ENCODE measurements at places on chromosomes 2 and 18.

GRCh38 chr2:186591506-186591890 lies 1.6 kb downstream of the ITGAV start:
- DNase-seq: no peak

- no peak for DNase-seq
Measured at GRCh38 chr2:105375001-105375561, 23.8 kb downstream of the FHL2 start.

DNA sequence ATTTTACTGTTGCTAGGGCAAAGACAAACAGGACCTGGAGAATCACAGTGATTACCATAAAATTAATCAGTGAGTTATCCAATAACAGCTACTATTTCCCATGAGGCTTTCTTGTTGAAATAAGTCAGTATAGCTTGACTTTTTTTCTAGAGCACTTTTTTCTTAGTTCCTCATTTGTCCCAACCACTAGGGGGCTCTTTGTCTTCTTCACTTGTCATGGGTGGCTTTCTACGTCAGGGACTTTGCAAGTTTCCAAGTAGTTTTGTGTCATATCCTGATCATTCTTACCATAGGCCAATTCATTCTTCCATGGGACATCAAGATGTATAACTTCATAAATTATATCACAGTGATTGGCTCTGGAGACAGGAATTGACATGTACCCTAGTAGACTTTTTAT lies 1019.6 kb upstream of the PIK3C3 start:
- no peak for DNase-seq

GRCh38 chr2:119756837-119757236 lies 2.9 kb upstream of the PTPN4 start:
- no peak for DNase-seq

DNA sequence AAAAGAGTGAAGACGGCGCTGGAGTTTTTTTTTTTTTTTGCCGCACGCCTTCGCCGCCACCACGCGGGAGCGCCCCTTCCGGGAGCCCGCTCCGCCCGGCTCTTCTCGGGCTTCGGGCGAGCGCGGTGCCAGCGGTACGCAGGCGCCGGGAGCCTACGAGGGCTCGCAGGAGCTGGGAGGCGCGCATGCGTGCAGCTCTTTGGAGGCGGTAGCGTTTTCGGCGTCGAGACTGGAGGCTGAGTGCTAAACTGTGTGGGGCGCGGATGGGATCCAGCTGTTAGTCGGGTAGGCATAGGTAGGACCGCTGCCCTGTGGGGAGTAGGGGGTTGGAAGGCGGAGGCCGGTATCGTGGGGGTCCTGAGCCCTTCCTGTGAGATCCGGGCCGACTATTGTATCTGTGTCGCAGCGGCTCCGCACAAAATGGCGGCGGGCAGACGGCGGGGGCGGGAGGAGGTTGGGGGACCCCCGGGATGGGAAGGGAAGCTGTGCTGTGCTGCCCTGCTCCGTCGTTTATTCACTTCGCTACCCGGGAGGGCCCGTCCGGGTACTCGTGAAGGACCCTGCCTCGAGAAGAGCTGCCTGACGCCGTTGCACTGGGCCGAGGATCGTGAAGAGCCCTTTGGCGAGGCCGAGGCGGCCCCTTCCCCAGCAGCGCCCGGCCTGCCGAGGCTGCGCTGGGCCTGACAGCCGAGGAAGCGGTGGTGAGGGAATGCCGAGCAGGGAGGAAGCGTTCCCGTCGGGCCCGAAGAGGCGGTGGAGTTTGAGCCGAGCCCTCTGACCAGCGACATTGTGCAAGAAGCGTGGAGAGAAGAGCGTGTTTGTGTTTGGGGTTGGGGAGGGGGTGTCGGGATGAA lies at the start of gene ZNF638:
TSS of gene ZNF638 (plus strand) at position 202 of the 854 bp plus-strand sequence. CDS start 17,173 bp downstream, outside the sequence.
- peak; percentile 94 for DNase-seq

- DNase-seq: no peak
Measured at GRCh38 chr2:19711470-19712372, 190.1 kb downstream of the TTC32 start.

GRCh38 chr18:68406761-68407160 lies 308.1 kb downstream of the TMX3 start:
- DNase-seq: no peak

GRCh38 chr18:41939326-41939725 lies 15.7 kb upstream of the PIK3C3 start:
- DNase-seq: no peak

All from stimulated activated effector memory CD8-positive, alpha-beta T cell treated with anti-CD3 and anti-CD28 coated beads, Interleukin-12 subunit alpha, Interleukin-12 subunit beta, amount 100 ng/mL, for 72 hours (primary cell).